Activated CD4-positive, alpha-beta memory T cell treated with anti-CD3 and anti-CD28 coated beads for 36 hours (primary cell): ENCODE measurements at places on chromosomes 1 and 21. TPM values are rescaled to one million over a fixed set of nuclear protein-coding genes. Genes with fewer than 3 reads are reported as not detected.

DNA sequence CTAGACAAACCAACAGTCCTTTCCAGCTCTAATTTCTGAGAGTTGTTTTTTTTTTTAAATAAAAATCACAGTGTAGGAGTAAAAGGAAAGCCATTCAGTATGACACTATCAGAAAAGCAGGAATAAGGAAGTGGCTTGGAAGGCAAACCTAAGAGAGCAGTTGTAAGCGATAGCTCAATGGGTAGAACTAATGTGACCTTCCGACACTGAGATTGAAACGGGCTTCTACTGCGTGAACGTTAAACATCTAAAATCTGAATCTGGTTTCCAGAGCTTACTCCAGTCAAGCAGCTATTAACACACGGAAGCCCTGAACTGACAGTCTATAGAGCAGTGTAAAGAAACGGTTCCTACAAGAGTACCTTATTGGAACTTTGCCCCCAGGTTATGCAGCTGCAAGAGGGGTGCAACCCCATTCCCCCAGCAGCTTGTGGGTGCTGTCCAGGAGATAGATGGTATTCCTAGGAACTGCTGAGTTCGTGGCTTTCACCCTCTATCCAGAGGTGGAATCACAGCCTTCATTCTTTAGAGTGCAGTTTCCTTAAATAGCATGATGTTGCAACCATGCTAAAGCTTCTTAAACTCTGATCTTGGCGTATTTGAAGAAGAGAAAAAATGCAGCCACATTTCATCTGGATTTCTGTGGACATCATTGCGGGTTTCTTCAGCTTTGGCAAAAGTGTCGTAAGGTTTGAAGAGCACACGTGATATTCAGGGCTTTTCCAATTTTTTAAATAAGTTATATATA, 3.3 kb upstream of the IRF2BP2 start:
- DNase-seq = no peak

DNA sequence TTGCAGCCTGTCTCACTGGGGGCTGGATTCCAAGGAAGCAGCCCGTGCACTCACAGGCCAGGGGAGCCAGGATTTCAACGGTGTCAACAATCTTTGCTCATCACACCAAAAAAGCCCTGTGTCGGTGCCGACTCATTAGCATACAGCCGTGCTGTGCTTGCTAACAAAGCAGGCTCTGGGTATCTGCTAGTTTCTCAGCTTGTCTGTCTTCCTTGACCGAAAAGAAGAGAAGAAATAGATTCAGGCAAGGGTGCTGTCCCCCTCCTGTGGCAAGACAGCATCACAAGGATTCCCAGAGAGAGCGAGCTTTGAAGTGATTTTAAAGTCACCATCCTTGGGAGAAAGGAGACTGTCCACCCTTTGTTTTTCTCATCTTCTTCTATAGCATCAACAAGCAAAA, 214.7 kb downstream of the SDCCAG8 start:
- no peak for DNase-seq

DNA sequence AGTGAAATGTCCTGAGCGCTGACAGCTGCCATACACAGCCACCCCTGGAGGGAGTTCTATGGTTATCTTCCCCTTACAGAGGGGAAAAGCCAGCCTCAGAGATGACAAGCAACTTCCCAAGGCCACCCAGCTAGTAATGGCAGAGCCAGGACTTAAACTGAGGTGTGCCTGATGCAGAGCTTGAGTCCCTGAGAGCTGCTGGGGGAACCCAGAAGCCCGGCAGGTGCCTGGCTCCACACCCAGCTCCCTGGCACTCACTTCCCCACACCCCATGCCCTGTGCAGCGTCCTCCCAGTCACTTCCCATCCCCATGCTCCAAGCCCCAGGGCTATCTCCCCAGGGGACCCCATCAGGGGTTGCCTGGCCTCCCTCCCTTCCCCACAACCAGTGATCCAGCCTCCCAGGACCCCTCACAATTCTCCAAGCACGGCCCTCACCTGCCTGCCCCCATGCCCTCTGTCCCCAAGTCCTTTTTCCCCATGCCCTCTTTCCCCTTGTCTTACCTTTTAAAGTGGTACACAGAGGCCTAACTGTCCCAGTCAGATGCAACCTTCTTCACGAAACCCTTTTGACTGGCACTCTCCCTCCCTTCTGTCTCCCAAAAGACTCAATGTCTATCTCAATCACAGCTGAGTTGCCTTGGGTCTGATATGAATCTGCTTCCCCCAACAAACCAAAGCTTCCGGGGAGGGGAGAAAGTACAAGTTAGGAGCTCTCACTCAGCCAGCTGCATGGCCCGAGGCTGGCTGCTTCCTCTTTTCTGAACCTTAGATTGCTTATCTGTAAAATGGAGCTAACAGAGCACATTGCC, 39.8 kb upstream of the LRP8 start:
- peak; percentile 63 for DNase-seq

- DNase-seq = no peak
Observed at GRCh38 chr1:30303387-30303786, 420.0 kb downstream of the MATN1 start.

Gene ETV3L
- not detected for total RNA-seq

Gene SELENBP1
- not detected for total RNA-seq
